ENCODE measurements at places on chromosomes 13 and 19.

- no peak overlapping the region for H3K4me3 ChIP-seq
- no peaks in the 10 kb centered on the region for H3K36me3 ChIP-seq
- no peaks in the 10 kb centered on the region for H3K4me1 ChIP-seq
- H3K27me3 ChIP-seq = no peaks in the 10 kb centered on the region
- DNase-seq = no peak
These were observed 161.5 kb downstream of the MZT1 start for GRCh38 chr13:72565893-72566292.

- no peaks in the 10 kb centered on the region for H3K27me3 ChIP-seq
- H3K27ac ChIP-seq = no peak overlapping the region
- DNase-seq = no peak
These were observed 9.0 kb downstream of the OR7A5 start for GRCh38 chr19:14826006-14826405.

- H3K4me3 ChIP-seq = no peak overlapping the region
- no peaks in the 10 kb centered on the region for H3K4me1 ChIP-seq
- no peak overlapping the region for H3K27ac ChIP-seq
- DNase-seq = no peak
- H3K36me3 ChIP-seq = no peaks in the 10 kb centered on the region
These were observed 7.4 kb upstream of the ESD start for GRCh38 chr13:46804391-46804815.

DNA sequence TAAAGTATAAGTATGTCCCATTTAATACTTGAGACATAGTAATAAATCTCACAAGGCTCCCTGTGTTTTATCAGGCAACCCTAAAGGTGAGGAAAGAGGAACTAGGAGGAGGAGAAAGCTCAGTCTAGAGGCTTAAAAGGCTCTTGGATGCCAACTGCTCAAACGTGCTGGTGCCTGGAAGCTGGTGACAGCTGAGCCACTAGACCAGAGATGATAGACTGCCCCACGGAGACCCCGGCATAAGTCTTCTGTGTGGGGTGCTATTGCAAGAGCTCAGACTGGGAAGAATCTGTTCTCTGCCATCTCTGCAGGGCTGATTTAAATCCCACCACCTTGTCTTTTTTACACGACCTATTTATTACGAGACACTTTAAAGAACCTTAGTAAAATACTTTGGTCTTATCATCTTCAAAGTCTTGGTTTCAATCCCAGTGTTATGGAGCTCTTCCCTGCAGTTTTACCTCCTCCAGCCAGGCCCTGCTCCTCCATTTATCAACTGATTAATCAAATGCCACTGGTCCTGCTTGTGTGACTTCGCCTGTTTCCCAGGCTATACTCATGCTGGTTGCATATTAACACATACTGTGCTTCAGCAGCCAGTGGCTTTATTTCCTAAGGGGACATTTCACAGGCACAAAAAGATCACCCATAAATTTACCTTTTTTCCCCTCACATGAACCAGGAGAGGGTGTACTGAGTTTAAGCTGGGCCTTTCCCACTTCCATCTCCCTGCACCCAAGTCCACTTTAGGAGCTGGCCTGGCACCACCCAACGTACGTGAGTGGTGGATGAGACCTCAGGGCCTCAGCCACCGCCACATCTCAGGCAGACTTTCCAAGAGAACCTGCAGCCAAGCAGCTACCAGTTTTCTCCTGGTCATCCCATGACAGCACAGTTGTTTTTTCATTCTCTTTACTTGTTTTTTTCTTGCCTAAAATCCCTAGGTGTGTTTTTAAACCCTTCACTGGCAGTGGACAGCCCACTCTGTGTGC lies 7.8 kb upstream of the ATP12A start:
- H3K27ac ChIP-seq = no peak overlapping the region
- H3K4me3 ChIP-seq = no peak overlapping the region
- H3K27me3 ChIP-seq = no peaks in the 10 kb centered on the region
- DNase-seq = no peak
- H3K36me3 ChIP-seq = no peaks in the 10 kb centered on the region
- H3K4me1 ChIP-seq = no peaks in the 10 kb centered on the region

DNA sequence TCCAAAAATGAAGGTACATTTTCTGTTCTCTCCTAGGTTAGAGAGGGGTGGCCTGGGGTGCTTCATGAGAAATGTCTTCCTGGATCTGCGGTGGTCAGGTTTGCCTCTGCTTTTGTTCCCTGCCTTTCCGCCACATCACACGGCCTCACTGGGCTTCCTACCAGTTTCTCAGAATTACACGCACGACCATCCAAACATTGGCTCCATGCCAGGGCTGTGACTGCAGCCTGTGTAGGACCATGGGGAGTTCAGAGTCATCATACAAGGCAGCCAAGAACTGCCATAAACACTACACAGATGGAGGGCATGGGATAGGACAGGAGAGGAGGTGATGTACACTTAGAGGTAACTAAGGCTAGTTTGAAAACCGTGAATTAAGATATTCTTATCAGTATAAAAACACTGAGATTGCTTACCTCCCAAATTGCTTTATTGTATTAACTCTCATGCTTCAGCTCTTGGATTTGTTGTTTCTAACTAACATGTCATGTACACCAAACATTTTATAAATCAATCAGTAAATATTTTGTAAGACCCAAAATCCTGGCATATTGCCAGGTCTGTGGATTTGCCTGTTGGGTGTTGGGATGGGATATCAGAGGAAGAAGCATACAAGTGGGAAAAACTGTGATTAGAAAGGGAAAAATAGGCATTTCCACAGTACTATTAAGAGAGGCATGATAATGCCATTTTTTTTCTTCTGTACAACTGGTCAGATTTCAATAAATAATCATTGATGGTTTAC lies 45.2 kb downstream of the CDADC1 start:
- no peaks in the 10 kb centered on the region for H3K36me3 ChIP-seq
- DNase-seq = no peak
- H3K27ac ChIP-seq = no peak overlapping the region
- H3K27me3 ChIP-seq = no peaks in the 10 kb centered on the region

- no peaks in the 10 kb centered on the region for H3K27me3 ChIP-seq
- peaks cover 12% of the 10 kb centered on the region for H3K4me1 ChIP-seq
These were observed at the start of gene MCOLN1 for GRCh38 chr19:7522072-7522922. MCOLN1 (plus strand) TSS chr19:7522624; CDS start chr19:7522751, 127 bp downstream.

DNA sequence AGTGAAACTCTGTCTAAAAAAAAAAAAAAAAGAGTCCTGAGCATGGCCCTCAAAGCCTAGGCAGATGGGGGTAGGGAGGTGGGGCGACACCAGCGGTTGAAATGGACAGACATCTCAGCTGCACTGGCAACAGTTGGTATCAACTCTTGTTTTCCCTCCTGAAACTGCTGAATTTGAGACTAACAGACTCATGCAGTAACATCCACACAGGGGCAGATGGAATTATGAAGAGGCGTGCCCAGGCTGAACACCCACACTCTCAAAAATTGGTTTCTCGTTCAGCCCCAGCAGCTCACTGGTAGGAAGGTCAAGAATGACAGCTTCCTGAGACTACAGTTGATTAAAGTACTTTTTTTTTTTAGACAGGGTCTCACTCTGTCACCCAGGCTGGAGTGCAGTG lies 24.1 kb downstream of the PBX4 start:
- no peak overlapping the region for H3K4me3 ChIP-seq
- no peaks in the 10 kb centered on the region for H3K27me3 ChIP-seq
- H3K36me3 ChIP-seq = no peaks in the 10 kb centered on the region
- H3K4me1 ChIP-seq = peaks cover 3% of the 10 kb centered on the region
- DNase-seq = no peak

- H3K27me3 ChIP-seq = no peaks in the 10 kb centered on the region
- no peak for DNase-seq
- no peaks in the 10 kb centered on the region for H3K36me3 ChIP-seq
- H3K27ac ChIP-seq = no peak overlapping the region
- H3K4me1 ChIP-seq = no peaks in the 10 kb centered on the region
These were observed 400.5 kb downstream of the KLF12 start for GRCh38 chr13:73733706-73734105.

- H3K36me3 ChIP-seq = no peaks in the 10 kb centered on the region
- H3K4me3 ChIP-seq = no peak overlapping the region
- H3K27ac ChIP-seq = no peak overlapping the region
- no peak for DNase-seq
- no peaks in the 10 kb centered on the region for H3K4me1 ChIP-seq
These were observed 8.9 kb upstream of the MYO1F start for GRCh38 chr19:8585894-8586750.

- peaks cover 4% of the 10 kb centered on the region for H3K4me1 ChIP-seq
- DNase-seq = peak; percentile 68
- no peaks in the 10 kb centered on the region for H3K36me3 ChIP-seq
- H3K4me3 ChIP-seq = no peak overlapping the region
These were observed 917.6 kb downstream of the PCDH9 start for GRCh38 chr13:66312312-66313087.
